Brain microvascular endothelial cell (primary cell): ENCODE measurements at places on chromosomes 1 and 21.
A peak's percentile ranks its signal among the peaks of the same experiment; 100 is the strongest.

DNA sequence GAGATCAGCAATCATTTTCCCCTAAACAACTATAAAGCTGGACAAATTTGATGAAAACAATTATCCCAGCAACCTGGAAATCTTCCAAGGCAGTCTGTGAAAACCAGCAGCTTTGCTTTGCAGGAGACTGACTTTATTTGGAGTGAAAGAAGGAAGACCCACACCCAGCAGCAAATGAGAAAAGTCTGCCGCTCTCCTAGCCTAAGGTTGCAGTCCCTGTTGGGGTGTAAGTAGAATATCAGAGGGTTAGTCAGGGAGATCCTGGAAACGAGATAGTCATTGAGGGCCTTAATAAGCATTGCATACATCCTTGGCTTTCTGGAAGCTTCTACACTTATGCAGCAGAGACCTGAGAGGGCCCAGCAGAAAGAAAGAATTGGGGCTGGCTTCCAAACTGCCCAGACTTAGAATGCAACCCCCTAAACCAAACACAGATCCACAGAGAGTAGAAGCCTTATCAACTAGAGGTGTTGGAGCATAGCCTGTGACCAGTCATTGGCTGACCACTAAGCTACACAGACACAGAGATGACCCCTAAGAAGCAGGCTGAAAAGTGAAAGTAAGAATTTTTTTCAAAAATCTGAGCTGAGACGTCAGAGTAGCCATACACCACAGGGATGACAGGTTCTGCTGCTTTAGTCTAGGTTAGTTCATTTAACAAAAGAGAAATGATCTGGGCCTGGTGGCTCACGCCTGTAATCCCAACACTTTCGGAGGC is 98.3 kb downstream of the LYPLAL1 start:
- DNase-seq = peak; percentile 48

- no peak for DNase-seq
These were observed 162.2 kb downstream of the DPYD start for GRCh38 chr1:97758541-97759057.

GRCh38 chr1:60225486-60225885 is 151.9 kb upstream of the C1orf87 start:
- no peak for DNase-seq

GRCh38 chr1:166057650-166058049 is 109.2 kb downstream of the FAM78B start:
- DNase-seq = no peak

GRCh38 chr1:30916296-30916695 is 7.7 kb upstream of the SDC3 start:
- no peak for DNase-seq

DNA sequence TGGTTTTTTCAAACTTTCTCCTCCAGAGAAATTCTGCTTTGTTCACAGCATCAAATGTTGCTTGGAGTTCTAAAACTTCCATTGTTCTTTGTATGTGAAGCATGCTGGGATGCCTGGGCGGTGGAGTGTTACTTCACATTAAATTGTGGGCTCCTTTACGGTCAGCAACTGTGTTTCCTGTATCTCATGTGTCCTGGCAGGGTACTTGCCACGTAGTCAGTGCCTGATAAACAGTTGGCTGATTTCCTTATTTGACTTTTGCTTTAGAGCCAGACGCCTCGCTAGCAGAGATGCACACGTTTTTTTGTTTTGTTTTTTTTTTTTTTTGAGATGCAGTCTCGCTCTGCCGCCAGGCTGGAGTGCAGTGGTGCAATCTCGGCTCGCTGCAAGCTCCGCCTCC is 96.7 kb downstream of the UCK2 start:
- DNase-seq = no peak

GRCh38 chr1:61472876-61473275 is 252.1 kb downstream of the TM2D1 start:
- no peak for DNase-seq

DNA sequence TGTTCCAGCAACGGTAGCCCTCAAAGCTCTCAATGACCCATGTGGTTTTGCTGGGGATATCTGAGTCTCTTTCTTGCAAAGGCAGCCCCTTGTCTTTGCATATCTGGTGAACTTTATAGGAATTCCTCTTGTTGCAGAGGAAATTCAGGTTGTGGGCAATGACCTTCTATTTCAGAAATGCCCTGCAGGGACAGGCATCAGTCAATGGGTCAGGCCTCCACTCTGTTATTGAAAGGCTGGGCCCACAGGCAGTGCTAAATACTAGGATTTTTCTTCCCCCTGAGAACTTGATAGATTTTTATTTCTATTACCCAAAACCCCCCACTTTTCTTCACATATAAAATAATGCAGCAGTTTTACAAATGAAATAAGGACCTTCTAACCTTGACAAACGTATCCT is 131.1 kb downstream of the TNR start:
- no peak for DNase-seq

DNA sequence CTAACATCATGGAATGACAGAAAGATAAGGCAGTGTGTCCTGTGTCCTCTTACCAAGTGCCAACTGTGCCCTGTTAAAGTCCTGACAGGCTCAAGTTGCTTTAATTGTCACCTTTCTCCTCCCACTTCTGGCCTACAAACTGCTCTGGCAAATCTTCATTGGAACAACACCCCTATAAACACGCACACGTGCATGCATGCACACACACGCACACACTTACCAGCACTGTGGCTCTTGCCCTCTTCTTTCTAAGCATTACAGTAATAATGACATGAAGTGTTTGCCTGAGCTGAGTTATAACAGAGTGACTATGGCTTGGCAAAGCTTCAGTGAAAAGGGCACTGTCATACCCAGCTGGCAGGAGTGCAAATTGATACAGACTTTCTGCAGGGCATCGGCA is 82.3 kb upstream of the SYT6 start:
- DNase-seq = no peak

- DNase-seq = peak; percentile 67
These were observed 150.6 kb downstream of the MRPL39 start for GRCh38 chr21:25456672-25457071.

- peak; percentile 100 for DNase-seq
These were observed 27.2 kb downstream of the ERI3 start for GRCh38 chr1:44327679-44328491.

GRCh38 chr21:31295676-31296075 is 48.4 kb downstream of the TIAM1 start:
- no peak for DNase-seq

- no peak for DNase-seq
These were observed 16.7 kb downstream of the KDM4A start for GRCh38 chr1:43666608-43667007.

GRCh38 chr1:5475572-5475971 is 516.7 kb downstream of the NPHP4 start:
- DNase-seq = no peak

GRCh38 chr1:64343105-64343822 is 126.7 kb upstream of the CACHD1 start:
- peak; percentile 16 for DNase-seq

- DNase-seq = no peak
These were observed 18.6 kb upstream of the TMEM52 start for GRCh38 chr1:1937549-1938275.

DNA sequence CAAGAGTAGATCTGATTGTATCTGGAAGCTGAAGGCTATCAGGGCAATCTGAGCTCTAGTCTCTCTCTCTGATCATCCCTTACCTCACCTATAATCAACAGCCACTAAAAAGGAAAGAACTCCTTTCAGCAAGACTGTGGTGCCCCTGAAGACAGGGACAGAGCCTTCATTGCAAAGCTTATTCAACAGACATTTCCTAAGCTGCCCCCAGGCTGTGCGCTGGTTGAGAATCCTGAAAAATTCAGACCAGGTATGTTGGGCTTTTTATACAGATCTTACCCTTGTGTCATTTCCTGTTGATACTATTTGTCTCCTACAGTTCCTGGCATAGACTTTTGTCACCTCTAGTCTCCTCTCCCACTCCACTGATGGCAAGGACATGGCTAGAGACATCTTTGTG is 63.3 kb upstream of the PLA2G4A start:
- DNase-seq = no peak

DNA sequence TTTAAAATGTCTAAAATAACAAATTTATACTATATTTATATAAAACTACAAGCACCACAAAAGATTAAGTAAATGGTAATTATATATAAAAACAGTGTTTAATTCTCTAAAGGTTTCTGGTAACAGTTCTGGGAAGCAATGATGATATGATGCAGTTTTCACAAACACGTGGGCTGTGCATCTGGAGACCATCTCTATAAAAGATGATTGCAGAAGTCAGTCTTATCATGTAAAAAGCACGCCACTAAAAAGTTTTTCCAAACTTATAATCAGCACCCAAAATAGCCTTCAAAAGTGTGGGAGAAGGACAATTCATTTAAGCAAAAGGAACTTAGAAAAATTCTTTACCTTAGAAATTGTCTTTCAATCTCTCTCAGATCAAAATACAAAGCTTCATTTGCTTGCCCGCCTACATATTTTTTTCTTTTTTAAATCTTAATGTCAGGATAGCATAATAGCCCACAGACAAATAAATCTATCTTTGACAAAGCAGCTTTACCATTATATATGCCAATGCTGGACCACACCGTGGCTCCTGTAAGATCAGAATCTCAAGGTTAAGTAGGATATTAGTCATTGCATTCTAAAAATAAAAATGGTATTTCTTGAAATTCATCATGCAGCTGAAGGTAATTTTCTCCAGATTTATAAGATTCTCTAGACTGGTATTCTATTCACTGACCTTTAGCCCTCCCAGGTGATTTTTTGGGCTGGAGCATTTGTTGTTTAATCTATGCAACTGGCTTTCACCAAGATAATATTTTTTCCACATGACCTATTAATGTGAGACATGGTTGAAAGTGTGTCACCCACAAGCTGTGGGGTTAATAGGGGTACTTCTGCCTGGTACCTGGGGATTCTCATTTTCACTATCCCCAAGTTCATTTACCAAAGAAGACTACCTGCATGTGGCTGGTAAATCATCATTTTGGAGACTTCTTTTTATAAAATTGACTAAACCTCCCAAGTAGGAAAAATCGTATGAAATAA is 189.6 kb upstream of the ST6GALNAC5 start:
- no peak for DNase-seq

DNA sequence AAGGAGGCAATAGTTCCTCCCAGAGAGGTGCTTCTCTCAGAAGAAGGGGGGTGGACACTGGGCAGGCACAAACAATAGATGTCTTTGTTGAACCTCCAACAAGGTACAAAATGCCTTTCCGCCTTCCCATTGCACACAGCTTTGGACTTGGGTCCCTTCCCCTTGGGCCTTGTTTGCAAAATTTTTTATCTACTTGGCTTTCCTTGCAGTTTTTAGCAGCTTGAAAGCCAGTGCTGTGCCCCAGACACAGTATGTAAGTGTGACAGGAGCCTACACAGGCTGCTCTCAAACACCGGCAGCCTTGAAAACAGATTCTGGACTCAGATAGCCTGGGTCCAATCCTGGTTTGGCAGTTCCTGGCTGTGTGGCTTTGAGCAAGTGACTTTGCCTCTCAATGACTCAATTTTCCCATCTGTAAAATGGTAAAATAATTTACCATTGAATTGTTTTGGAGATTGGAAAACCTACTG is 43.0 kb downstream of the ELAPOR1 start:
- no peak for DNase-seq

DNA sequence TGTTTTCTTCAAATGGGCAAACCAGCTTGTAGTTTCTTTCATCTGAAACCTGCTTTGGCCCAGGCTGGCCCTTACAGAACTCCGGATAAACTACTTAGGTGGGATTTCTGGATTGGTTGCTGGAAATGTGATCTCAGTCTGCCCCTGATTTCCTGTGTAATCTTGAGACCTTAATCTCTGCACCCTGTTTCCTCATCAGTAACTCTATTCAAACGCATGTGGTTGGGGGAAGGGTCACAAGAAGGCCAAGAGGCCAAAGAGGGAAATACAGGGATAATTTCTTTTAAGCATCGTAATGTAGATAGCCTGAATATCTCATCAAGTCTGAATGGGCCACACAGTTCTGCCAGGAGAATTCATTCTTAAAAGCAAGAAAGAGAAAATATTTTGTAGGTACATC is 483.6 kb downstream of the LTN1 start:
- DNase-seq = no peak

- no peak for DNase-seq
These were observed 57.8 kb downstream of the HMCN1 start for GRCh38 chr1:185792040-185792439.

- no peak for DNase-seq
These were observed 57.5 kb downstream of the KCNT2 start for GRCh38 chr1:196550731-196551130.

GRCh38 chr1:100077531-100077930 is 55.2 kb downstream of the SASS6 start:
- DNase-seq = peak; percentile 28

DNA sequence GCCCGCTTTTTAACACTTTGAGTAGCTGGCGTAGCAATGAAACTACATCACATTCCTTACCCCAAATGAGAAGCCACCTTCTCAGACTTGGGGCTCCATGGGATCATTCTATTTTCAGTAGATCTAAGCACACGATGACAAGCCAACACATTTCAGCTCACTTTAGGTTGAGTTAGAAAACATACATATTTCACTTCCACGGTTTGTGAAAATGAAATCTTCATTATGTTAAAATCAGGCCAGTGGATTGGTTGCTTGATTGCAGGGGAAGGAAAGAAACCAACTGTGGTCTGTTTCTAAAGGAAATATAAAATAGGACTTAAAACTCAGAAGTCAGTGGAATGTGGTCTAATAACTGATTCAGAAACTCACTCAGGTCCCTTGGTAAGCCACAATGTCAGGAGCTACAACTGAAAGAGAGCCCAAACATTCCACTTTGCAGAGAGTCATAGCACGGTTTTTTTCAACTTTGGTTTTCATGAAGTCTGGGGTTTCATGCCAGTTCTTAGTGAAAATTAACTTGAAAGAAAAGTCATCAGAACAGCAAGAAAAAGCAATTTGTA is 82.3 kb upstream of the TIAM1 start:
- peak; percentile 37 for DNase-seq

DNA sequence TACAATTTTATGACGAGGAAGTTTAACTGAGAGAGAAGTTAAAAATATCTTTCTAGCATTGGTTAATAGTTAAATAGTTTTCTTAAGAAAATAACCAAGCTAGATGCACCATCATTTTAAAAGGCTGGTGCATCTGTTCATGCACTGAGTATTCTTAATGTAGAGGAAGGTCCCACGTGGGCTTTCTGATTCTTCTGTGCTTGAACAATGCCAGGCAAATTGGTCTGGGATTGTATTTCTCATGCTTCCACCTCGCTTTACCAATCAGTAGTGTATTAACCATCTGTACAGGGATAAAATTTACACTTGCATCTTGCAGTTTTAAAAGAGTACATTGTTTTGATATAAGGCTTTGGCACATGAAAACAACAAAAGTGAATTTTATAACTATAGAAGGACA is 47.4 kb upstream of the MTF2 start:
- DNase-seq = no peak

- DNase-seq = no peak
These were observed 183.7 kb upstream of the ZC3H12A start for GRCh38 chr1:37290718-37291117.

DNA sequence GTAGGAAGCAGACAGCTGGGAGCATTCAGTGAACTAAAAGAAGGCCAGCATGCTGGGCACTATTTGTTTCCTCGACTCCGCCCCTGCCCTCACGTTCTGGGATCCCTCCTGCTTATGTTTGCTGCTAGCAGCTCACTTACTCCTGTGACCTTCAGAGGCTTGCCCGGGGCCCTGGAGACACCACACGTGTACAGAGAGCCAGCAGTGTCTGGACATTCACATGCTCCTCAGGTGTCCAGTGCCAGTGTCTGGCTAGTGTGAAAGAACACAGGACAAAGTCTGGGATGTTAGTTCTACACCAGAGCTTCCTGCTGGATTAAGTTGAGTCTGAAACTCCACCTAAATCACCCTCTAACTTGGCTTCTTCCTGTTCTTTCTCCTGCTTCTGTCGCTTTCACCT is 108.1 kb downstream of the OMA1 start:
- DNase-seq = no peak

- DNase-seq = no peak
These were observed 1.0 kb downstream of the MARCKSL1 start for GRCh38 chr1:32334864-32335534.

GRCh38 chr1:91727763-91728162 is 158.2 kb downstream of the TGFBR3 start:
- DNase-seq = no peak
